A549 treated with Mapracorat at 1 μM for 4 hours (cell line): ENCODE measurements at places on chromosomes 11 and 22. TPM values are rescaled to one million over a fixed set of nuclear protein-coding genes. Genes with fewer than 3 reads are reported as not detected.

BARX2 gene
- total RNA-seq: not detected in 5 replicates

INPPL1 gene
- total RNA-seq: 54.7 to 83.6 TPM (median 71.5 TPM) in 5 replicates

C11orf87 gene
- total RNA-seq: 0.04 TPM in 1 of 5 replicates, not detected in the others

SAMM50 gene
- 42.9 to 45.6 TPM (median 44.6 TPM) in 5 replicates for total RNA-seq

OR10G4 gene
- total RNA-seq: not detected in 5 replicates

PKP3 gene
- 24.1 to 42.6 TPM (median 38.1 TPM) in 5 replicates for total RNA-seq

MLC1 gene
- total RNA-seq: not detected in 5 replicates
